ENCODE measurements at places on chromosomes 3 and 15.

DNA sequence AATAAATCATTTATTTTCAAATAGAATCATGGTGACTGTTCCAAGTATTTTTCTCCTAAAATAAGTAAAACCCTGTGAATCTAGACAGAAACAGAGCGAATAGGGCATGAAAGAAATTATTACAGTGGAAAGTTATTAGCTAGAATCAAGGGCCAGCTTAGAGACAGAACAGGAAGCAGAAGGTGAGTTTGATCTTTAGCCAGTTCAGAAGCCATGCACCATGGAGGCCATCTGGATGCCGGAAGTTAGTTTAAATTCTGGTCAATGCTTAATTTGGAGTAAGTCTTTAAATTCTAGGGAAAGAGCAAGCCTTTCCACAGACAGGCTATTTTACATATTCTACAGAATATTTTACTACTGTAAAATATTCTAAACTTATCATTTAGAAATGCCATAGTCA is 574.8 kb downstream of the CADM2 start:
- DNase-seq: no peak

DNA sequence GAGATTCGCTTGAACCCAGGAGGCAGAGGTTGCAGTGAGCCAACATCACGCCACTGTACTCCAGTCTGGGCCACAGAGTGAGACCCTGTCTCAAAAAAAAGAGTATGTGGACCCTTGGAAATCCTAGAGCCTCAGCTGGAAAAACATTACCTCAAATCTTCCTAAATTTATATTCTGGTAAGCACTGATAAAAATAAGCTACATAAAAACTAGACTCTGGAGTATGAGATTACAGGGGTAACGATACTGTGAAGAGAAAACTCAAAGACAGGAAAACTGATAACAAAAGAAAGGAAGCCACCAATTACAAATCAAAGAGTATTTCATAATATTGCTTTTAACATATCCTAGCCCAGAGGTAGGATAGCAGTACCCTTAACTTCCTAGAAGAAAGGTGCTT is 30.3 kb downstream of the SETD2 start:
- no peak for DNase-seq

GRCh38 chr3:67557848-67558355 is 96.5 kb downstream of the SUCLG2 start:
- no peak for DNase-seq

DNA sequence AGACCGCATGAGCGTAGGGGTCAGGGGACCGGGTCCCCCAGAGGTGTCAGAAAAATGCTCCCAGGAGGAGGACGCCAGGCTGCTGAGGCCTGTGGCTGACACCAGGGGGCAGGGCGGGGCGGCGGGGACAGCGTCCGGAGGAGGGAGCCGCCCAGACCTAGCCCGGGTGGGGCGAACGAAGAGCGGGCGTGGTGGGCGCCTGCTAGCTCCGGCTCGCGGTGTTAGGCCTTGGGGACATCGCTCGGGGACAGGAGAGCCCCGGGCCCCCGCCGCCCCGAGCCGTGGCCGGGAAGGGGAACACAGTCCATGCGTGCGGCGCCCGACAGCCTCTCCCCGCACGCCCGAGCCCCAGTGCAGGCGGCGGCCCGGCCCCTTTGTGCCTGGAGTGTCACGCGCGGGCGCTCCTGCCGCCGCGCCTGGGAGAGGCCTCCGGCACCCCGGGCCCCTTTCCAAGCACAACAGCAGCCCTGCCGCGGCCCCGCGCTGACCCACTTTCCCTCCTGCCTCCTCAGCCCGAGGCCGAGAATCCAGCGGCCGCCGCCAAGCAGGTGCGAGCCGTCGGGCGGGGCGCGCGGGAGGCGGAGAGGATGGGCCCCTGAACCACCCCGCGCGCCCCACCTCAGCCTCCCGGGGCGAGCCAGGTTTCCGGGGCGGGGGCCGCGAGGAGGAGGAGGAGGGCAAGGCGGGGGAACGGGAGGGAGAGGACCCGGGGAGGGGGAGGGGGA is 111.0 kb upstream of the KLF13 start:
- no peak for DNase-seq

DNA sequence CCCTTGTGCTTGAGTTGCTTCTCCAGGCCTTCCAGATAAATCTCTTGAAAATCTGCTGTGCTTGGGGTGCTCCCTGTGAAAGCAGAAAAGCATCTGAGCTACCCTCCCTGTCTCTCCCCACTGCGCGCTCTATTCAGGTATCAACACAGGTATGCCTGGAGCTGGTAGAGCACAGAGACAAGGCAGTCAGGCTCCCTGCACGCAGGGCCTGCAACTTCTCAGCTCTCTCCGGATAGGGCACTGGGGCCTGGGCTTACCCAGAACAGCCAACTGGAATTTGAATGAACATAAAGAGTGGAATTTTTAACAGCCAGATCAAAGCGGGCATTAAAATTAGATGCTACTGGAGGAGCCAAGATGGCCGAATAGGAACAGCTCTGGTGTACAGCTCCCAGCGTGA is 183.6 kb downstream of the XXYLT1 start:
- no peak for DNase-seq

- no peak for DNase-seq
These were observed 2.2 kb upstream of the THRB start for GRCh38 chr3:24496529-24497482.

GRCh38 chr3:37765591-37766488 is 95.8 kb upstream of the CTDSPL start:
- DNase-seq: no peak

DNA sequence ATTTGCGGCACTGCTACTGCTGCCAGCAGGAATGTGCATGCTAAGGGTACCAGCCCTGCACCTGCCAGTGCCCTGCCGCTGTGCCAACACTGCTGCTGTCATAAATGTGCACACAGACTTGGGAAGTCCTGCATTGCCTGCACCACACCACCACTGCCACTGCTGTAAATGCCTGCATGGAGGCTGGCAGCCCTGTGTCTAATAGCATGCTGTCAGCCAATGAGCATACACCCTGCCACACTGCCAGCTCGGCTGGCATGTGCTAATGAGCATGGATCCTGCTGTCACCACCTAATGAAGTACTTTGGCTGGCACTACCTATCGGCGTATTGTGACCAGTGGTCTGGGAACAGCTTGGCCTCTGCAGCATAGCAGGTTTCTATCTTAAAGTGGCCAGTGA is 981.8 kb upstream of the GBE1 start:
- DNase-seq: no peak

DNA sequence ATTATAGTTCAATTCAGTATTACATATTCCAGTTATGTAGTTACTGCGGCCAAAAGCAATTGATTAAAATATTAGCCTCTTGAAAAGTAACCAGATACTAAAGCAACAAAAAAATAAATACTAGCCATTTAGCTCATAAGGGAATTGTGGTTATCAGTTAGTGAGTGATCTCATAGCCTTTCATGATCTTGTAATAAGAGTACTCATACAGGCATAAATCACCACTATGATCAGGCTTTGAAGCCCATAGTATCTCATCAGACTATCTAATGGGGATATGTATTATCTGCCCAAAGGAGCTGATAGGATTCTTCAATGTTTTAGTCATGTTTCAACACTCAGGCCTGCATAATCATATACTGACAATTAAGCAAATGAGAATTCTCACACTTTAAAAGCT is 184.1 kb upstream of the CCDC54 start:
- DNase-seq: no peak

- DNase-seq: no peak
These were observed 71.0 kb downstream of the B3GNT5 start for GRCh38 chr3:183324083-183324482.

DNA sequence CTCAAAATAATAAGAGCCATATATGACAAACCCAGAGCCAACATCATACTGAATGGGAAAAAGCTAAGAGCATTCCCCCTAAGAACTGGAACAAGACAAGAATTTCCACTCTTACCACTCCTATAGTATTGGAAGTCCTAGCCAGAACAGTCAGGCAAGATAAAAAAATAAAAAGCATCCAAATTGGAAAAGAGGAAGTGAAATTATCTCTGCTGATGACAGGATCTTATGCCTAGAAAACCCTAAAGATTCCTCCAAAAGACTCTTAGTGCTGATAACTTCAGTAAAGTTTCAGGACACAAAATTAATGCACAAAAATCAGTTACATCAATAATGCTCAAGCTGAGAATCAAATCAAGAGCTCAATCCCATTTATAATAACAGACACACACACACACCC is 45.9 kb upstream of the SLC2A2 start:
- DNase-seq: no peak

DNA sequence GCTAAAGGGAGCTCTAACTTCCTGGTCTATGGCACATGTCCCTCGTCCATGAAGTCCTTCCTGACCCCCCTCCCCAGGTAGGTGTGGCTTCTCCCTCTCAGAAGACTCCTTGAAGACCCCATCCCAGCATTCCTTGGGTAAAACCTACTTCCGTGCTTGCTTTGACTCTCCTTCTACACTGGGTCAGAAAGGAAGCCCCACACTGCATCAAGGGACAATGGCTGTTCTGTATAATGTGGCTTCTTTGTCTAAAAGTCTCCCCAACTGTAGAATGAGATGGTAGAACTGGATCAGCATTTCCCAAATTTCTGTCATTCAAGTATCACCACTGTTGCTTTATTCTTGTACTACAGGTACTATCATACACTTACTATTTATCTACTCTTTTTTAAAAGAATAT is 3.9 kb upstream of the DNAJA4 start:
- DNase-seq: no peak

DNA sequence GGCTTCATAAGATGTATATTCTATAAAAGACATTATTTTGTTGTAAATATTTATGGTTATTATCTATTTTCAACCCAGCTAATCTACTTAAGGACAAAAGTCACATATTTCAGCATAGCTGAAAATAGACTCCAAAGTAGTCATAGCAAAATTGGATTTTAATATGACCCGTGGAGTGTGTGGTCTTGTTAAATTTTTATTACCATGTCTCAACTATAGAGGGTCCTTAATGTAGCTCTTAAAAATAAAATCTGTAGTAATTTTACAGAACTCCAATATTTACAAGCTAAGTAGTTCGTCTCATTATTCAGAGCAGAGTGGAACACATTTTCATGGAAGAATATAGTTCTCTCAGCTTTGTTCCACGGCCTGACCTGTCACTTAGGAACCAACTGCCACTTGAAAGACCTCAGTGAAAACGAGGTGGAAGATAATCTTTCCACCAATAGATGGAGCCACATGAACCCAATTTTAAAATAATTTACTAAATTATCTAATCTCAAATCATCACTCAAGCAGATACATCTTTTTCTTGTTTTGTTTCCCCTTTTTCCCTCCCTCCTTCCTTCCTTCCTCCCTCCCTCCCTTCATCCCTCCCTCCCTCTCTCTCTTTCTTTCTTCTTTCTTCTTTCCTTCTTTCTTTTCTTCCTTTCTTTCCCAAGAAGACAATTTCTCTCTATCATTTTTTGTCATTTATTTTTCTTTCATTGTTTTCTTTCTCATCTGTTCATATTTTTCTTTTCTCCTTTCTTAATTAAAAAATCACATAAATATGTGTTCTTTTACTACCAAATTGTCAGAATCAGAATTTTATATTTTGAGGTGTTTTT is 97.2 kb downstream of the CLDN1 start:
- DNase-seq: no peak

DNA sequence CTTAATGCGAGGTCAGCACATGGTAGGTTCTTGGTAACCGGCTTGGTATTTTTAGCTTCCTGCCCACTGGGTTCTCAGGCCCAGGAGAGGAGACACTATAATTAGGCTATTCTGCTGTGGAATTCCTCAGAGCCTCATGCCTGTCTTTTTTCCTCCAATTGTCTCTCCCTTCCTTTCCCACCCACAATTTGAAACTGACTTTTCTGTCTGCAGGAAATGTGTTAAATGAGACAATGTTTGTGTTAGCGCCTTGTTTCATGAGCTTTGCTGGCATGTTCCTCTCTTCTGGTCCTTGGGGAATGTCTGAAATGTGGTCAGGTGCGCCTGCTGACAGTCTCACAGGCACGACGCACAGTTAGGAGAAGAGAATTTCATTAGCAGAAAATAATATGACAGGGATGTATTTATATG is 223.6 kb upstream of the CTNNB1 start:
- DNase-seq: no peak

- DNase-seq: no peak
These were observed 38.3 kb downstream of the LRRFIP2 start for GRCh38 chr3:37136067-37136466.

DNA sequence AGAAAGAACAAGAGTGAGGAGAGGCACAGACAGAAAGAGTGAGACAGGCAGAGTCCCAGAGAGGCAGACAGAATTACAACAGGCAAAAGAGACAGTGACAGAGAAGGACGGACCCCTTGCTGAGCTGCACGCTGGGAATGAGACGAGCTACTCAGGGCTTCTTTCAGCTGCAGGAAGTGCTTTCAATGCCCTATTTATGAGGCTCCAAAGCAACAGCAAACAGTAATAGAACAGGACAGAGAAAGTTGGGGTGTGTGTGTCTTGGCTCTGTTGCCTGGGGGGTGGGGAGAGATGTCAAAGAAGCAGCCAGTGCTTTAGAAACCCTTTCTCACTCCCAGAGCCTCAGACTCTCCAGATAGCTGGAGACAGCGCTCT is 502 bp upstream of the TIMP4 start:
- no peak for DNase-seq

DNA sequence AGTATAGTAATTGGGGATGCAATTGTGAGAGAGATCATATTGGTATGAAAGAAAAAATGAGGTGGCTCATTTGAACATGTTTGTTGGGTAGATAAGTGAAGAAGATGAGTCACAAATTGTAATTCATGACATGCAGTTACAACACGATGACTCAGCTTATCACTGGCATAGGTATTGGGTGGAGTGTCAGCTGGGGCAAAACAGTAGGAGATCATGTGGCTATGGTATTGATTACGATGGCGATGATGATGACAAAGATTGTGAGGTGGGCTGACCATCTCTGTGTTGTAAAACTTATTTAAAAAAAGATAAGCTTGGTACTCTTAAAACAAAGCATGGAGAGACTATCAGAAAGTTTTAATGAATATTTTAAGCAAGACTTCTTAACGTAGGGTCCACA is 11.6 kb upstream of the DPH6 start:
- no peak for DNase-seq

GRCh38 chr3:126419886-126420786 is 25.4 kb downstream of the CFAP100 start:
- no peak for DNase-seq

- DNase-seq: no peak
These were observed 106.0 kb upstream of the LINGO1 start for GRCh38 chr15:77738441-77739302.

GRCh38 chr15:99614749-99615288 is 49.0 kb downstream of the MEF2A start:
- DNase-seq: no peak

GRCh38 chr3:133283958-133284807 is 115.7 kb upstream of the BFSP2 start:
- no peak for DNase-seq

Measured in SIG-M5 (cell line).